Activated naive CD4-positive, alpha-beta T cell treated with anti-CD3 and anti-CD28 coated beads, Interleukin-2, amount 50 U/mL, for 72 hours (primary cell): ENCODE measurements at places on chromosomes 12 and 14.

DNA sequence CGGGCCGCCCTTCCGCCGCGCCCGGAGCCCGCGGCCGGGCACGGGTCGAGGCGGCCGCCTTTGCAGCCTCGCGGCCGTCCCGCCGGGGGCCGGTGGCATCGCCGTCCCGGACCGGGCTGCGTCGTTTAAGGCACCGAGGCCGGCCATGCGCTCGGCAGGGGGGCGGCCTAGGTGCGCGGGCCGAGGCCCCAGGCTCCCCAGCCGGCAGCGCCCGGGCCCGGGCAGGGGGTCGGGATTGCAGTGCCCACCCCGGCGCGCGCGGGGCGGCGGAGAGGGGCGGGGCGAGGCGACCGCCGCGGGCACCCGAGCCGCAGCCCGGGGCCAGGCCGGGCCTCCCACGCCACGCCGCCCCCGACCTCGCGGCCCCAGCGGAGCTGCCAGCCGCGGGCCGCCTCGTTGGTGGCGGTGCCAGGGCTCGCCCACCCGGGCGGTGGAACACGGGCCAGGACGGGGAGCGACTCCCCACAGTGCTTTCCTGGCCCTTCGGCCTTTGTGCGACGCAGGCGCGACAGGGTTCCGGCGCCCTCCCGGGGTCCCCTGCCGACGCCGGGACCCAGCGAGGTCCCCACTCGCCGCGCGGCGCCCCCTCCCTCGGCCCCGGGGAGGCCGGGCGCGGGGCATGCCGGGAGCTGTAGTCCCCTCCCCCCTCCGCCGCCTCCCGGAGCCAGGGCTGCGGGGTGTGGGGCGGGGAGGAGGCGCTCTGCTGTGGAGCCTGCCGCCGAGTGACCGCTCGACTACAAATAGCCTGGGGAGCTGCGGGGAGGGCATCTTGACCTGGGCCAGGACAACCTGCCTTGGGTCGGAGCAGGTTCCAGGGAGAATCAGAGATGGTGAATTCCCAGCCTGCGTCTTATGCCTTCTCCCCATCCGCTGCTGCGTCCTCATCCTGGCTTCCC lies 769 bp downstream of the FKBP4 start:
- DNase-seq: peak; percentile 77

DNA sequence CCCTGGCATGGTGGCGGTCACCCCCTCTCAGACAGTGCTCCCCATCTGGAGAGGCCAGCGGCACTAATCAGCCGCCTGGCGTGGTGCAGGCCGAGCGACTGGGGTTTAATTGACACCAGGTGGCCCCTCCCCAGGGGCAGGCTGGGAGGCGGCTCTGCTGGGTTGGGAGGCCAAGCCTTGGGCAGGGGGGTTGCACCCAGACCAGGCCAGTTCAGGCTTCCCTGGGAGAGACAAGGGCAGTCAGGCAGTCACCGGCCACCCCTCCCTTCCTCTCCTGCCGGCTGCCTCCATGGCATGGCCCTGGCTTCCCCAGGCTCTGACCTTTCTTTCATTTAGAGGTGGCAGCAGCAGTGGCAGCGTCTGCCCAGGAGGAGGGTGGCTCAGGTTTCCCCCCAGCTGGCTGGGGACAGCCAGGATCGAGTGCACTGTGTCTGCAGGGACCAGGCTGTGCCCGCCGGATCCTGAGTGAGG lies 78.1 kb upstream of the NOS1 start:
- no peak for DNase-seq

GRCh38 chr12:70149013-70149412 lies 94.2 kb upstream of the CNOT2 start:
- DNase-seq: no peak

- no peak for DNase-seq
Measured at GRCh38 chr12:64714551-64714968, 44.6 kb downstream of the GNS start.

DNA sequence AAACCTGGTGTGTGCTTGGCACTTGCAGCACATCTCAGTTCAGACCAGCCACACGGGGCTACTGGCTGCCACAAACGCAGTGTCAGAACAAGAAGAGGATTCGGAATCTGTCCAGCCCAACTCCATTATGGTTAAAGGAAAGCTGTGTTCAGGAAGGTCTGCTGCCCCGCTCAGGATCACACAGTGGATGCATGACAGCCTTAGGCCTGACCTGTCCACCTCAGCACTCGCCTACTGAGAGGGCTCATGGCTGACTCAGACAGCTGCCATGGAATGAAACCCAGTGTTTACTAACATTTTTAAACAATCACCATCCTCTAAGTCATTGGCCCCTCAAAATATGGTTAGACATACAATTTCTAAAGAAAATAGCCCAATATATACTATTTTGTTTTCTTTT lies 5.6 kb upstream of the NIN start:
- DNase-seq: no peak

- DNase-seq: no peak
Measured at GRCh38 chr12:107873223-107873622, 98.7 kb downstream of the ASCL4 start.

DNA sequence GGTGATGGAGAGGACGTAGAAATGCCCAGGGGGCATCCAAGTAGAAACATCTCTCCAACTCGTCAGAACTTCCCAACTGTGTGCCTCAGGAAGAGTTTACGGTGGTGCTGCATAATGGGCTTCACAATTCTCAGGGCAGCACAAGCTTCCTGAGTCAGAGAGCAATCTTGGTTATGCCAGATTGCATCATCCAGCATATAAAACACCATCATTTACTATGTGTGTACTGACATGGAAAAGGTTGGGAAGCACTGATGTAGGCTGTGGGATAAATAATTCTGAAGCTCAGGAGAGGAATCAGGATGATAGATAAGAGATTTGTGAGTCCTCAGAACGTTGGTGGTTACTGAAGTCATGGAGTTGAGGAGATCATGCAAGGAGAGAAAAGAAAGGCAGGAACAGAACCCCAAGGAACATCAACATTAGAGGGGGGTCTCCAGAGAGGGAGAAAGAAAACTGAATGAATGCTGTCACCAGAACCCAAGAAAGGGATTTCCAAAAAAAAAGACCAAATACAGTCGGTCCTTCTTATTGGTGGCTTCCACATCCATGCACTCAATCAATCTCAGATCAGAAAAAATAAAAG lies 4.7 kb upstream of the NCKAP5L start:
- no peak for DNase-seq

DNA sequence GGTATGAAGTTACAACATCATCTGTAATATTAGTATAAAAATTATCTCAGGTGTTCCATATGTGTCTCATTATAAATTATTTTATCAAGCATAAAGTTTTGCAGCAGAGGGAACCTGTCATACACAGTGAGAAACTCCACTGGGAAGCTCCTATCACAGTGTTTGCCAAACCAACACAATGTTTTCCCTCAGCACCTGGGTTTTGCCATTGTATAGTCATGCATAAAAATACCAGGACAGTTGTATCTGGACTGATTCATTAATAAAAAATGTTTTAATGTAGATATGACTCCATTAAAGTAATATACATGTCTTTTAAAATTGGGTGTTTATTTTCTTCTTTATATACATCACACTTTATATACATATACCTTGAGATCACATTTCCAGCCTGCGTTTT lies 56.6 kb downstream of the METTL25 start:
- no peak for DNase-seq

DNA sequence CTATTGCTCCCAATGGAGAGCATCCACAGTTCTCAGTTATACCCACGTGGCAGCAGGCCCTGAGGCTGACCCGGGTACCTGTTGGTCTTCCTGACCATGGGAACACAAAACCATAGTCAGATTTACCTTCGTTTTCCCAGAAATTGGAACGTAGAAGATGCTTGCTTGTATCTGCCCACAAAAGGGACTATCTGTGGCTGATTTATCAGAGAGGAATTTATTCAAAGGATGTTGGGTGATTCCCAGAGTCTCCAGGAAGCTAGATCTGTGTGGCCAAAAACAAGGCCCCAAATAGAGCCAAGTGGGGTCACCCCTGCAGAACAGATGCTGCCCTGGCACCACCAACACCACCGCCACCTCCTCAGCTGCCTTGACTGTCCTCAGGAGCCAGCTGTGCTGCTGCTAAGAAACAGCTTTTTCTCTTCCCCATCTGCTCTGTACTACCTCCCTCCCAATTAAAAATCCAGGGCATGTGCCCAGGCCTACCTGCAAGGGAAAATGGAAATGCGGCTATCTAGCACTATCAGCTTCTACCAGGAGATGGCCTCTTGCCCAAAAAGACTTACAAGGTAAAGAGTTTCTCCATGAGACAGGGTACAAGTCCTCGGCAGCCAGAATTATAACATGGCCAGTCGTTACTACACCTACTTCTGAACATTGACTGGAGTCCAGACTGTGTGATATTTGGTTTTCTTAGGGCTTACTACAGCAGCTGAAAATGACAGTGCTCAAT lies 128.6 kb upstream of the PLEKHG7 start:
- no peak for DNase-seq

DNA sequence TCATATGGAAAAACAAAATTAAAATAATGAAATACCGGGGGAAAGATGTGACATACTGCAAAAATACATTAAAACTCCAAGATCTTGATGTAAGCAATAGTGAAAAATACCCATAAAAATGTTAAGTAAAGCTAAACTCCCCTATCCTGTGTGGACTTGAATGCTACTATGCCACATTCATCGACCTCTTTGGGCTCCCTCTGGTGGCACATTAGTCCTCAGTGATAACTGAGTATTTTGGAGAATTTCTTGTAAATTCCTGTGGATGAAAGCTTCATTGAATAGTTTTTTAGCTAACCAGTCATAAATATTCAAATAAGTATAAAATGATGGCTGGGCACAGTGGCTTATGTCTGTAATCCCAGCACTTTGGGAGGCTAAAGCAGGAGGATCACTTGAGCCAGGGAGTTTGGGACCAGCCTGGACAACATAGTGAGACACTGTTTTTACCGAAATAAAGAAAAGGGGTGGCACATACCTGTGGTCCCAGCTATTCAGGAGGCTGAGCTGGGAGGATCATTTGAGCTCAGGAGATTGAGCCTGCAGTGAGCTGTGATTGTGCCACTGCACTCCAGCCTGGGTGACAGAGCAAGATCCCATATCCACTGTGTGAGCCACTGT lies 42.4 kb upstream of the SGPP1 start:
- DNase-seq: peak; percentile 39

DNA sequence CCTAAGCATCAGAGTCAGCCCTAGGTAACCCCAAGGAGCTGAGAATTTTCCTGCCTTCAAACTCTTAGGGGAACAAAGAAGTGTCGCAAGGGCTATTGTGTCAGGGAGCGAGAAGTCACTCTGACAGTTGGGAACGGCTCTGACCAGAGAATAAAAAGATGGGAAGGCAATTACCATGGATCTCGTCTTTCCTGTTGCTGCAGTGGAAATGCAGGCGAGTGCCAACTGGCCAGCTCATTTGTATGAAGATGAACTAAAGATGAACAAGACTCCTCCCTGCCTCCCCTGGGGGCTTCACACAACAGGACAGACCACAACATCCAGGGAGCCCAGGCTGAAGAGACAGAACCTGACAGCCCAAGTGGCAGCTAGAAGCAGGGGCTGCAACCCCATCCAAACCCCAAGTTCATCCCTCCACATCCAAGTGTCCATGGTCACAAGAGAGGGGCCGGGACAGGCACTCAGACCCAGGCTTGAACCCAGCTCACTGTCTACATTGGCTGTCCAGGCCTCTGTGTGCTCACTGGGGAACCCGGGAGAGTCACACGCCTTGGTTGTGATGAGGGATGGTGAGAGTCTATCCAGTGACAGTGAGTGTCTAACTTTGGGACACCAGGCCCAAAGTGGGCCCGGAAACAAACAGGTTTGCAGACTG lies 322.4 kb downstream of the BCL11B start:
- no peak for DNase-seq

DNA sequence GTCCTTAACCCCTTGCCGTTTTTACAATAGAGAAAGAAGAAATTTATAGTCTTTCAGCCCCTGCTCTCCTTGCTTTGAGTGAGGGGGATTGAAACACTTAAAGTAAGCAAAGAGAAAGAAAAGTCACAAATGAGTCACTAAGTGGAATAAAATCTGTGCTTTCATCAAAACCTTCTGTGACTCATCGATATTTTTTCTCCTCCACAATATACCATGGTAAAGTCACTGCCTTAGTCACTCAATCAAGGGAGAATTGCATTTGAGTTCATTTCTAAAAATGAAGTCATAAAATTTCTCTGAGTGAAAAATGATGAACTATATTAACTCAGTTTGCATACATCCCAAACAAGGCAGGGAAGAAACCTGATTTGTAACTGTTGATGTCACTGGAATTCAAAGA lies 470.3 kb downstream of the FOXG1 start:
- DNase-seq: no peak

DNA sequence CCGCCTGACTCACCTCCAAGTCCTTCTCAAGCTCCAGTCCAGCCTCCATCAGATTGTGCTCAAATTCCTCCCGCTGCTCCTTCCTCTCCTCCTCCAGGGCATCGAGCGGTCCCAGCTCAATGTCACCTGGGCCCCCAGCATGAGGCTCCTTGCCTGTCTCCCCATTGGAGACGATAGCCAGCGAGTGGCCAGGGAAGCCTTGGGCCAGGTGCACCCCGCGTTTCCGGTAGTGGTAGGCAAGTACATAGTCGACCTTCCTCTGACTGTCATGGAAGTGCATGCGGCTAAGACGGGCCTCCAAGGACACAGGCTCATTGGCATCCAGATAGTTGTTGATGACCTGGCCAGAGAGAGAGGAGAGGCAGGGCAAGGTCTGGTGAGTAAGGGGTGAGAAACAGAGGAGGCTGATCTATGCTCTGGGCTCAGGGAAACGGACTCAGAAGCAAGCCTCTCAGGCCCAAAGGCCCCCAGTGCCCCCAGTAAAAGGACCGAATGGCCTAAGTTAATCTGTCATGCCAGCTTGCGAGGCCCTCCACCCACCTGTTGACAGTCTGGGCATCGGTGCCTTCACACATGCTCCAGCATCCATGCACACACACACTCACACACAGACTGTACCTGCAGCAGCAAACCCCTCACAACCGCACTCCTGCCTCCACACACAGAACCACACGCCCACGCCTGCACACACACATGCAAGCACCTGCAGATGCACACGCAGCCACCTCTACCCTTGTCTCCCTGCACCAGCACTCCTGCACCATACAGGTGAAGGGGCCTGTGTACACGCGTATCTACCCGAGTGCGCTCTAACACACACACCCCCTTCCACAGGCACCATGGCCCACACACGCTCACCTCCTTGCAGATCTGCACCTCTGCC lies 23.8 kb downstream of the ANO2 start:
- no peak for DNase-seq
